ENCODE measurements at places on chromosomes 7 and 10.

DNA sequence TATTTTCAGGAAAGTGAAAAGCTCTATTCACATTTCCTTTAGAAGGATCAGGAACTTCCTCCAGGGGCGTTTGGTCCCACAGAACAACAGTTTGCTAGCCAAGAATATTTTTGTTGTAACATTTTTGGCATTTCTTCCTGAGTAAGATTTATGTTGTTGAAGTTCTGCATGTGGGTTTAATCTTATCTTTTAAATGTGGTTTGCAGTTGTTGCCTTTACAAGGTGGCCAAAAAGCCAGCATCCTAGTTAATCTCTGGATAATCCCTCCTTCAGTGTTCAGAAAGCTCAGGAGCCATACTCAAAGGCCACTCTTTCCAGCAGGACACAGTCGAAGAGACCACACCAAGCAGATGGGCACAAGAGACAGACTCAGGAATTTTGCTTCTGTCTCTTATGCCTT is 30.0 kb downstream of the SLC26A4 start:
- no peak for DNase-seq

- DNase-seq, result no peak
Observed at GRCh38 chr10:129888784-129889616, 75.1 kb downstream of the EBF3 start.

- no peak for DNase-seq
Observed at GRCh38 chr7:102258073-102258748, 28.5 kb upstream of the SH2B2 start.

DNA sequence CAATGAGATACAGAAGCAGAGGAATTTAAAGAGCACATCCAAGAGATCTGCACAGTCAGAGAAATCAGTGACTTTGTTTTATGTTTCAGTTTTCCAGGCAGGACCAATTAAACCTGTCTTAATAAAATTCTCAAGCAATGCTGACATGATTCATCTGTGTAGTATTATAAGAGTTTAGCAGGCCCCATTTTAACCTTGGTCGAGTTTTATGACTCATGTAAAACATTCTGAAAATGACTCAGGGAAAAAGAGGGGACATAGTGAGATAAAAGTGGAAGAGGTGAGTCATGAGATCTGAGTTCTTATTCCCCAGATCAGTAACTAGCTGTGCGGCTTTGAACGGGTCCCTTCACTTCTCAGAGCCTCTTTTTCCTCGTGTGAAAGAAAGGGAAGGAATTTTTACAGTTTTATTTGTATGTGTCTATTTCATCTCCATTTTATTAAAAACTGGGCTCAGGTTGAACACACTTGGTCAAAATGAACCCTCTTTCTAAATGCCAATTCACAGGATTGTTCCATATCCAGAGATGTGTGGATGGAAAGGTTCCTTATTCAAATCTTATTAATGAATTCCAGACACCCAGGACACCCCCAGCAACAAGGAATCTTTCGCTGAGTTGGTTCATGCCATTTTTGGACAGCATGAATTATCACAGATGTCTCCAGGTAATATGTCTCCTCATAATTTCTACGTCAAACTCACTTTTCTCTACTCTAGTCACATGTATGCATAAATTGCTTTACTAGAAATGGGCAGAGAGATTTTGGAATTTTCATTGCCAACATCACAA is 143.2 kb downstream of the JAZF1 start:
- DNase-seq, result no peak

DNA sequence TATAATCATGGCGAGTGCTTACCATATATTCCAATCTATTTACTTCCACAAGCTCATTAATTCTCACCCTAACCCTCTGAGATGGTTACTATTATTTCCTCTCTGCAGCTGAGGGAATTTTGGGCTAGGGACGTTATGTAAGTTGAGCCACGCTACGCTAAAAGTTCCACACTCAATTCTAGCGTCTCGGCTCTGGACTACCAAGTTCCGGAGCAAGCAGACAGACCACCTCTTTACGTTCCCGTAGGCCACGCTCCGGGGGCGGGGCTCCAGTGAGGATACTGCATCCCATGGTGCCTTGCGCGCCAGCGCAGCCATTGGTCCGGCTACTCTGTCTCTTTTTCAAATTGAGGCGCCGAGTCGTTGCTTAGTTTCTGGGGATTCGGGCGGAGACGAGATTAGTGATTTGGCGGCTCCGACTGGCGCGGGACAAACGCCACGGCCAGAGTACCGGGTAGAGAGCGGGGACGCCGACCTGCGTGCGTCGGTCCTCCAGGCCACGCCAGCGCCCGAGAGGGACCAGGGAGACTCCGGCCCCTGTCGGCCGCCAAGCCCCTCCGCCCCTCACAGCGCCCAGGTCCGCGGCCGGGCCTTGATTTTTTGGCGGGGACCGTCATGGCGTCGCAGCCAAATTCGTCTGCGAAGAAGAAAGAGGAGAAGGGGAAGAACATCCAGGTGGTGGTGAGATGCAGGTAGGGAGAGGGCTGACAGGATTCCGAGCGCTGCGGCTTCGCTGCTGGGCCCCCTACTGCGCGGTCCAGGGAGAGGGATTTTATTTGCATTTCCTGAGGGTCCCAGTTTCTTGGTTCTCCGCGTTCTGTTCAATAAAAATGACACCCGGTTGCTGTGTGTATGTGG is at the start of gene KIF11:
KIF11 (plus strand) TSS at position 370 of the 858 bp plus-strand sequence; CDS start at position 616, 246 bp downstream.
- DNase-seq, result peak; percentile 95

GRCh38 chr10:132142396-132143161 is 44.2 kb upstream of the DPYSL4 start:
- no peak for DNase-seq

- DNase-seq, result no peak
Observed at GRCh38 chr10:102242118-102242485, 790 bp upstream of the PITX3 start.

GRCh38 chr10:22644222-22644621 is 70.2 kb downstream of the PIP4K2A start:
- no peak for DNase-seq

DNA sequence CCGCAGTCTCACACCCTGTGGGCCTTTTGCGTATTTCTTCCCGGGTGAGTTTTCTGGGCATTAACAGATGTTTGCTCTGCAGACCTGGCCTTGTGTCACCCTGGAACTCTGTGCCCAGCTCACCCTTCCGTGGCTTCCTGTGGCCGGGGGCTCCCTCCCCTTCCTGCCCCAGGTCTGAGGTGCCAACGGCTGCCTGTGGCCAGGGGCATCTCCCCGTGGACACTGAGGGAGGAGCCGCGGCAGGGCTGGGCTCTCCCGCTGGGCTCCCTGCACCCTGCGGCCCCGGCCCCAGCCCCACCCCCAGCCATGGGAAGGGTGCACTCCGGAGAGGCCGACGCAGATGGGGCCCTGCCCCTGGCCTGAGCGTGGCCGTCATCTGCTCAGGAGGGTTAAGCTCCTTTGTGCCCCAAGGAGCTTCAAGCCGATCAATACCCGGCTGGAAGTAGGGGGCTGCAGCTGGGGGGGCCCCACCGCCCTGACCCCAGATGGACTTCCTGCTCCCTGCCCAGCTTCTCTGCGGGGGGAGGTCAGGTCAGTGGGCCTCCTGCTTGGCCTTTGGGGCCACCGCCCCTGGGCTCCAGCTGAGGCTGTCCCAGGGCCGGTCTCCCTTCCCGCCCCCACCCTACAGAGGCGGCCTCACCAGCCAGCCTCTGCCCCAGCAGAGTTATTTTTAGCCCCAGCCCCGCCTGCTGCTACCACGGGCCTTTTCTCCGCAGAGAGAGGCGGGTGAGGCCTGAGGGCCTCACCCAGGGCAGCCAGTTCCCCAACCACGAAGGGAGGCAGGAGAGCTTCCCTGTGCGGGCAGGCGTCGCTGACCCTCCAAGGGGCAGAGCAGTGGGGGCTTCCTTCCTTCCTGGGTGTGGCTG is 24.2 kb downstream of the PWWP2B start:
- DNase-seq, result peak; percentile 74

DNA sequence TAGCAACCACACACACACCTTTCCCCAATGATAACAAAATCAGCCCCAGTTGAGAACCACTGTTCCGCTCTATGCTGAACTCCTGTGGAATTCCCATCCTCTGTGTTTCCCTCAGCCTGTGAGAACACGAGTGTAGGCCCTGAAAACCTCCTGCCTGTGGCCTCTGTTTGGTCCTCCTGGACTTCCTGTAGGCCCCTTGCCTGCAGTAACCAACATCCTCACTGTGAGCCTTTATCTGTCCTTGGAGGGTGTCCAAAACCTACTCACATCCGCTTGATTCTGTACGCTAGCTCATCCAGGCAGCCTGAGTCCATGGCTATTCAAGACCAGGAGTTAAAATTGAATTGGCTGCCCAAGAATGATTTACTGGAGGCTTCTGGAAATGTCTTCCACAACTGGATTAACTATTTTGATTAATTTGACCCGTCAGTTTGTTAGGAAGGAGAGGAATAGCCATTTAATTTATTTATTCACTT is 149.8 kb downstream of the AKR1D1 start:
- no peak for DNase-seq

- no peak for DNase-seq
Observed at GRCh38 chr10:116470768-116471415, 43.2 kb downstream of the PNLIPRP3 start.

GRCh38 chr10:50279489-50279888 is 28.2 kb upstream of the ASAH2 start:
- no peak for DNase-seq

DNA sequence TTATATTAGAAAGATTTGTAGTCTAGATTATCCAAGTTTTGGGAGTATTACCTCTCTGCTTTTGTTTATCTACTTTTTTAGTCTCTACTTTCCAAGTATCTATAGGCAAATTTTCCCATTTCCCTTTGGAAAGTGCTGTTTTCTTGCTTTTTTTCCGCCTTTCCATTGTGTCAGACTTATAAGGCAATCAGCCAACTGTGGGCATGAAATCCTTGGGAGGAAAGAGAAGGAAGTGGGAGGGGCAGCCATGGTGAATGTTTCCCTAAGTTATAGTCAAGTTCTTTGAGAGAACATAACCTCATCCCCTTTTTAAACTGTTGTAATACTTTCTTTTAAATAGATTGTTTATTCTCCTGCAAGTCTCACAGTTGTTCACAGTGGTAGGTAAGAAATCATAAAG is 52.6 kb downstream of the PTEN start:
- DNase-seq, result no peak

DNA sequence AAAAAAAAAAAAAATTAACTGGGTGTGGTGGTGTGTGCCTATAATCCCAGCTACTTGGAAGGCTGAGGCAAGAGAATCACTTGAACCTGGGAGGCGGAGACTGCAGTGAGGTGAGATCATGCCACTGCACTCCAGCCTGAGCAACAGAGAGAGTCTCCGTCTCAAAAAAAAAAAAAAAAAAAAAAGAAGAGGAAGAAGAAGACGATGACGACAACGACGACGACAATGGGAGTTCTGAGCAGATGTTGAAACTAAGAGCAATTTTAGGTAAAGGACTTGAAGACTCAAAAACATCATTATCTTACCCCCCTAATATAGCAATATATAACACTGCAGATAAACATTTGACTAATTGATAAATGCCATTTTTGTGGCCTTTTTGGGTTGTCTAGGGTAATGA is 39.5 kb upstream of the PPP1R17 start:
- DNase-seq, result peak; percentile 28
